ENCODE measurements at places on chromosomes 6 and 20.

- DNase-seq: no peak
Observed at GRCh38 chr6:130127195-130127594, 95.6 kb downstream of the SAMD3 start.

DNA sequence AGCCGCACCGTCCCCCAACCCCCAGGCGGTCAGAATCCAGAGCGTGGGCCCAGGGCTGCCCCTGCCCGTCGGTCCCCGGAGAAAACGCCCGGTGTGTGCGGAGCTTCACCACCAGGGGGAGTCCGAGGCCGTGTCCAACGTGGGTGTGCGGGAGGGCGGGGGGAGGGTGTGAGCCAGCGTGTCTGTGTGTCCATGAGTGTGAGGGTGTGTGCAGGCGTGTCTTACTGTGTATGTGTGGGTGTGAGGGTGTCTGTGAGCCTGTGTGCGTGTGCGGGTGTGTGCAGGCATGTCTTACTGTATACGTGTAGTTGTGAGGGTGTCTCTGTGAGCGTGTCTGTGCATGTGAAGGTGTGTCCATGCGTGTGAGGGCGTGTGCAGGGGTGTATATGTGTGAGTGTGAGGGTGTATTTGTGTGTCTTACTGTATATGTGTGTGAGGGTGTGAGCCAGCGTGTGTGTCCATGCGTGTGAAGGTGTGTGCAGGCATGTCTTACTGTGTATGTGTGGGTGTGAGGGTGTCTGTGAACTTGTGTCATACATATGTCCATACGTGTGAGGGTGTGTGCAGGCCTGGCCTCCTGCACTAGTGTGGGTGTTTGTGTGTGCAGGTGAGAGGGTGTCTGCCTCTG lies 24.6 kb upstream of the GATA5 start:
- DNase-seq: peak; percentile 71

GRCh38 chr6:17151888-17152287 lies 50.0 kb downstream of the STMND1 start:
- no peak for DNase-seq

DNA sequence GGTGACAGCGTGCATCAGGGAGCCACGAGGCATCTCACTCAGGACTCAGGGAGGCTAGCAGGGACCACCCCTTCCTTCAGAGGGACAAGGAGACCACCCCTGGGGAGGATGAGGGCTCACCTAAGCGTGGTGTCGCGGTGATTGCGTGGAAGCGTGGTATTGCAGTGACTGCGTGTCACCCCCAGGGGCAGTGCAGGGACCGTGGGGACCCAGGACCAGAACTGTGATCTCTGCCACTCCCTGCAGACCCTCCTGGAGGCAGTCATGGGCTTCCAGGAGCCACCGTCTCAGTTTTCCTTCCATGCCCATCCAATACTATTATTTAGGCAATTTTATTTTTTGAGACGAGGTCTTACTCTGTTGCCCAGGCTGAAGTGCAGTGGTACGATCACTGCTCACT lies 147.1 kb downstream of the TAF4 start:
- DNase-seq: no peak

GRCh38 chr6:163583558-163583957 lies 169.0 kb downstream of the QKI start:
- no peak for DNase-seq

GRCh38 chr20:17611290-17611539 lies 41.3 kb downstream of the DSTN start:
- no peak for DNase-seq

DNA sequence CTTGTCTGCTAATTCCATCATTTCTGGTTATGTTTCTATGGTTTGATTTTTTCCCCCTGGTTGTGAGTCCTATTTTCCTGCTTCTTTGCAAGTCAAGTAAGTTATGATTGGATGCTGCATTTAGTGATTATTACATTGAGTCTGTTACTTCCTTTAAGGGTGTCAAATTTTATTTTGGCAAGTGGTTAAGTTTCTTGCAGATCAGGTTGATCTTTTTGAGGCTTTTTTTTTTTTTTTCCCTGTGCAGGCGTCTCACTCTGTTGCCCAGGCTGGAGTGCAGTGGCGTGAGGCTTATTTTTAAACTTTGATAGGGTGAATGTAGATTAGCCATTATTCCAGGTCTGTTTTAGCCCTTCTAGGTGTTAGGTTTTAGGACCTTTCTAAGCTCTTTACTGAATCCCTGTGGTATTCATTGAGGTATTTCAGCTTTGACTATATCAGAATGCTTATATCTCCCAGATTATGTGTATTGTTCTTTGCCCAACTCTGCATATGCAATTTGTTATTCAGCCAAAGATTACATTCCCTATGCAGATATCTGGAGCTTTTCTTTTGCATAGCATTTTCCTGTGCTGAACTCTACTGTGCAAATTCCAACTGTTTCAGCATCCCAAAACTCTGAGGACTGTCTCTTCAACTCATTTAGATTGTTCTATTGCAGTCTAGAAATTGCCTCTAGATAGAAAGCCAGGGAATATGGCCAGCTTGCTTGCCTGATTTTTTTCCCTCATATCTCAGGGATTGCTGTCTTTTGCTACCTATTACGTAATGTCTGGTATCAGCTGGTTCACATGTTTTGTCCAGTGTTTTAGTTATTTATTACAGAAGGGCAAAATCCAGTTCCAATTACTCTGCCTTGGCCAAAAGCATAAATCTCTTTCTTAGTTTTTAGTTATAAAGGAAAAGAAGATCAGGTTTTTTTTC lies 113.3 kb downstream of the AFG1L start:
- no peak for DNase-seq

GRCh38 chr6:13494137-13494536 lies 6.7 kb upstream of the GFOD1 start:
- DNase-seq: no peak

GRCh38 chr20:5315807-5316187 lies 957 bp downstream of the PROKR2 start:
- no peak for DNase-seq

DNA sequence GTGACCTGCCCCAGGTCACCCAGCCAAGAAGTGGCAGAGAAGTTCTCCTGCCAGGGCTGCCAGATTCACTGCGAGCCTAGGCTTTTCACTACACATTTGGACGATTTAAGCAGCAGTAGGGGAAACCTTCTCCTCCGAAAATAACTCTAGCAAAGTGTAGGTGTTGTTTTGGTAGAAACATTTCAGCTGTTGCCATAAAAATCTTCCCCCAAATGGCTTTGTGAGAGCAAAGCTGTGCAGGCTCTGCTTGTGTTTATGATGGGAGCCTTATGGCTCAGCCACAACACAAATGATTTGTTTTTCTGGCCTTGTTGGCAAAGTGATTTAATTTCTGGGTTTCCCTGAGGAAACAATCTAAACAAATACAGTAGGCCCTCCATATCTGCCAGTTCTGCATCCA lies 81.8 kb downstream of the PLCB4 start:
- no peak for DNase-seq

DNA sequence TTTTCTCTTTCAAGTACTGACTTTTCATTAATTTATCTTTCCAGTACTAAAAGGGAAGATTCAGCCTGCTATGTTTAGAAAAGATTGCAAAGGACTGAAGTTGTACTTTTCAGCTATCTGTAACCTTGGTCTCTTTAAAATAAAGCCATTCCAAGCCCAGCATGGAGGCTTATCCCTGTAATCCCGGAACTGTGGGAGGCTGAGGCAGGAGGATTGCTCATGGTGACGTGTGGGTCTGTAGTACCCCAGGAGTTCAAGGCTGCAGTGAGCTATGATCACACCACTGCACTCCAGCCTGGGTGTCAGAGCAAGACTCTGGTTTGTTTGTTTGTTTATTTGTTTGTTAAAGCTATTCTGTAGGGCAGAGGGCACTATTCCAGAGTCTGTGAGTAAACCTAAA lies 50.6 kb upstream of the TMEM170B start:
- DNase-seq: no peak

DNA sequence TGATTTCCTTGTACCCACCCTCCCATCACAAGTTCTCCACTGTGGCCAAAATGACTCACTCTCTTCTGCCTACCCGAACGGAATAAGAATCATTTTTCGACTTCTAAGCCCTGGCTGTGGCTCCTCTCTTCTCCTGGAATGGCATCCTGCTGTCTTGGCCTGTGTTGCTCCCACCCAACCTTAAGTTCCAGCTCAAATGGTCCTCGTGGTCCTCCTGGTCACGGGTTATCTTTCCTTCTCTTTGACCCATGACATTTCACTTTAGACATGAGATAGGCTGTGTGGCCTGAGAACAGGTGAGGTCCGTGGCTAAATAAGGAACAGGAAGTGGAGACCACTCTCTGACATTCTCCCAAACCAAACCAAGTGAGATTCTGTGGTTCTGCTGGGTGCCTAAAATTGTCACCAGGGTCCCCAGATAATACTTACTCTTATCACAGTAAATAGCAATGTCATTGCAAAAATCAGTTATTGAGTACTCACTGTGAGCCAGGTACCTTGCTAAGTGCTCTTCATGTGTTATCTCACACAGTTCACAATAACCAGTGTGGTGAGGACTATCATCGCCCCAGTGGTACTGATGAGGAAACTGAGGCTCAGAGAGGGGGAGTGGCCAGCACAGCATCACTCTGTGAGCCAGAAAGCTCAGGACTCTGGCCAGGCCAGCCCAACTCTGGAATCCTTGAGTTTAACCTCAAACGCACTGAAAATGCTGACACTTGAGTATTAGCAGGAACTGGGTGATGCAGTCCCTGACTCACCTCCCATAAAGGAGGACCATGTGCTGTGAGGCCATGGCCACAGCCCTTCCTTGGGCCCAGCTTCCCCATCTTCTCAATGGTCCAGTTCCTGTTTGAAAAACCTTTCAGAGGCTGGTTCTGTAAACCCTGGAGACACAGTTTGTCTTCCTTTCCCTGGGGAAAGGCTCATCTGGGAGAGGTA lies 74.8 kb upstream of the SIRPA start:
- DNase-seq: no peak

DNA sequence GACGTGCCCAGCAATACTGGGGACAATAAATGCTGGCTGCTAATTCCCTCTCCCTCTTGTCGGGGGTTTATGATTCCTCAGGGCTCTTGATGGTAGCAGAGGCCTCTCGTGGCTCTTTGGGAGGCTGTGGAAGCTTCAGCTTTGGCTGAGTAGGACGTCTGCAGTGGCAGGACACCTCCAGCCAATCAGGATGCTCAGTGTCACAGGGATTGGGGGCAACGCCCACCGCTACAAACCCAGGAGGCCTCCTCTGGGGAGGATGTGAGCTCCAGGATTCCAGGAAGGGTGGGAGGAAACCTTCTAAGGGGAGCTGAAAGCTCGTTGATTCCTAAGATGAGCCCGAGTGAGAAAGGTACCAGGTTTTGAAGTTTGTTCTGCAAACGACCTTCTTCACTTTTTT lies 19.4 kb downstream of the RSPO4 start:
- DNase-seq: no peak

DNA sequence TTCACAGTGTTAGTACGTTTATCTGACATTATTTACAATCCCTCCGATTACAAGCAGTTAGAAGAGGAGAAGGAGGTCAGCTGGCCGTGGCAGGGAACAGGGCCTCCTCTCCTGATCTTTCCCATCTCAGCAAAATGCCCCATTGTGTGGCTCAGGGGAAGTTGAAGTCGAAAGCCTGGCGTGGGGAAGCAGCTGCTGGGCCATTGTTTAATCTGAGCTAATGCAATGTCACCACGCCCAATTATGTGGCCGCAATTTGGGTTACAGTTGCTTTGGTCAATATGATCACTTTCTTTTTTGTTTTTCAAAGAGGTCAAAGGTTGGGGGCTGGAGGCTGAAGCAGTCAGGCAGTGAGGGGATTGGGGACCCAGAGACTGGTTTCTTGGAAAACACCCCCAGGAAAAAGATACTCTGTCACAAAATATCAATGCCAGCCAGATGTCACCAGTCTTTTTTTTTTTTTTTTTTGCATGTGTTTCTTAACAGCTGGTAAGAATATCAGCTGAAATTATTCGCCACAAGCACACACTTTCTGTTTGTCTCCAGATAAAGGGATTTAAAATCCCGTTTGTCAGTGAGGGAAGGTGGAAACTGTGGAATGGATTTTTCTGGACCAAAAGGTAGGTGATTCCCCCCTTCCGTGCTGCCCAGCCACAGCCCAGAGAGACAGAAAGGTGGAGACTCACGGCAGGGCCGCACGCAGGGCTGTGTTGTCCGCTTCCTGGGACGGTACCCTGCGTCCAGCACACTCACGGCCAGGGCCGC lies 24.6 kb downstream of the DLL1 start:
- DNase-seq: no peak
